Thyroid gland (tissue), 4 donors: ENCODE measurements at places on chromosomes 2 and 18. TPM values are rescaled to one million over a fixed set of nuclear protein-coding genes. Genes with fewer than 3 reads are reported as not detected.

- no peak for DNase-seq
Observed at GRCh38 chr18:76824145-76824676, 1.9 kb downstream of the ZNF236 start.

DNA sequence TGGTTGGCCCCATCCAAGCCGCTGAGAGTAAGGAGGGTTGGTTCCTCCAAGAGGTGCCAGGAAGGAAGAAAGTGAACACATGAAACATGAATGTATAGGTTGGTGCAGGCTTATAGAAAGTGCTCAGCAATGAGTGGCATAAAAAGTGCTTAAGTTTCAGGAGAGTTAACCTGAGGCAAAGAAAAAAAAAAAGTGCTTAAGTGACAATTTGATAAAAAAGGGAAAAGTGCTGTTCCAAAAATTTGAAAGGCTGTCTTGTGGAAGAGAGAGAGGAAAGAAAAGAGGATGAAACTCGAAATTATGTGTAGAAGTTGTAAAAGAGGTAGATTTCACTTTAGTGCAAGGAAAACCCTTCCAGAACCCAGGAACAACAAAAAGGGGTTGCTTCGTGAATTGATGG lies 85.5 kb upstream of the MAP4K4 start:
- DNase-seq: no peak

GRCh38 chr2:88628571-88628939 lies 1.3 kb upstream of the EIF2AK3 start:
- DNase-seq: no peak

GRCh38 chr2:30366199-30366691 lies 80.8 kb upstream of the LCLAT1 start:
- DNase-seq: no peak

- no peak for DNase-seq
Observed at GRCh38 chr2:135257383-135258090, 205.4 kb downstream of the RAB3GAP1 start.

GRCh38 chr18:36697905-36698304 lies 130.9 kb downstream of the TPGS2 start:
- DNase-seq: no peak

- no peak for DNase-seq
Observed at GRCh38 chr2:70854411-70854810, 18.8 kb upstream of the CD207 start.

DNA sequence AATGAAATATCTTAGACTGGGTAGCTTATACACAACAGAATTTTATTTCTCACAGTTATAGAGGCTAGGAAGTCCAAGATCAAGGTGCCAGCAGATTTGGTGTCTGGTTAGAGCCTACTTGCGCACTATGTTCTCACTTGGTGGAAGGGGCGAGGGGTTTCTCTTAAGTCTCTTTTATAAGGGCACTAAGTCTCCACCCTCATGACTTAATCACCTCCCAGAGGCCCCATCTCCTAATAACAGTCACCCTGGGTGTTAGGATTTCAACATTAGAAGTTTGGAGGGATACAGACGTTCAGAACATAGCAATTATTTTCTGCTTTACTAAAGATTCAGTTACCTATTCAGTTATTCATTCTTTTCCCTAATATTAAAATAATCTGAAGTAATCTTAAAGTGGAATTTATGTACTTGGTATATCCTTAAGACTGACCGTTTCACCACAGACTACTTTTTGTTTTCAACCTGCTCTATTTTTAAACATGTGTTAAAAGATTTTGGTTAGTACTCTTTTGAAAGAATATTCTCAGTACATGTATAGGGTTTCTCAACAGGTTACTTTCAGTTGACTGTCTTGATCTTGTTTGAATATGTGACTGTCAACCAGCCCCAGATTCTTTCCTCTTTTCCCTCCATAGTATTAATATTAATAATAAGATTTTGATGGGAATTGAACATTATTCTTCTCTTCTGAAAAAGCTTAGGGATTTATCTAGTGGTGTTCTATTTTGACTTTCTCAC lies 130.0 kb downstream of the TAF4B start:
- DNase-seq: no peak

- DNase-seq: no peak
Observed at GRCh38 chr18:6609666-6610264, 119.8 kb upstream of the ARHGAP28 start.

DNA sequence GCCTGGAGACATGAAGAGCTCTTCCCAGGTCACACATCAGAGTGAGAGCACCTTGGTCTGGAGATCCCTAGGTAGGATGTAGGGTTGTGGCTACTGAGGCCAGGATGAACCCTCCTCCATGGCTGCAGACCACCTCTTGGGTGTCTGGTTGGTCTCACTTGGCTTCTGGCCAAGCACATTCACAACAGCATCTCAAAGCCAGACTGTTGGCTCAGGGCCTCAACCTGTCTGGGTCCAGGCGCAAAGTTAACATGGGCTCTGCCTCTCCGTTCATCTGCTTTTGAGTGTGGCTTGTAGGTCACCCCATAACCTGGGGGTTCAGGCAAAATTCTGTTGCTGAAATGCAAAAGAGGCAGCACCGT lies 40.1 kb downstream of the RHOB start:
- no peak for DNase-seq

DNA sequence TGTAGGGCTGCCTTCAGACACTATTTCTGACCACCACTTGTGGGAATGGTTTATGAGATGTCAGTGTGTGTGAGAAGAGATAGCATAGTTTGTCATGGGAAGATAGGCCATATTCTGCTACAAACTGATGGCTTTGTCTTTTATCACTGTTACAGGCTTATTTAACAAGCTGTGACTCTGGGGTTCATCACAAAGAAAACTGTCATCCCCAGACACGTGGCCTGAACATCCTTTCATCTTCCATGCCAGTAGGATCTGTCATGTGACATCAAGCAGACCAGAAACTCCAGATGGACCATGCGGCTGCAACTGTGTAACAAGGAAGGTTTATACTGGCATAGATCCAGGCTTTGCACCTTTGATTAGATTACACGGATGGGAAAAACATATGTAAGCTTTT lies 128.6 kb upstream of the KCNH7 start:
- DNase-seq: no peak

DNA sequence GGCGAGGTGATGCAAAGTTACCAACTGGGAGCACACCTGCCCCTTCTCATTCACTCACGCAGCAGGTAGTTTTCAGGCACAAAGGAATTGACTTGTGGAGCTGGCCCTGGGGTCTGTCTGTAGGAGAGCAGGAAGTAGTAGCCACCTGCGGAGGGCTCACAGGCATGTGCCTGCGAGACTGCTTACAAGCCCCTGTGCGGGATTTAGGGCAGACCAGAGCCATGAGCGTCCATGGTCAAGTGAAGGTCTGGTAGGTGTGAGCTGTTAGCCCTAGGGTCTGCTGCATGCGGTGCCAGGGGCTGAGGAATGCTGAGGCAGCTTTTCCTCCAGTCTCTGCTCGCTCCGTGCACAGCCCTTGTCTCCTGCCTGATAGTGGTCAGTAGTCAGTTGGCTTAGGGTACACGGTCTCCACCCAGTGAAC lies 18.9 kb downstream of the INPP4A start:
- DNase-seq: no peak

GRCh38 chr2:74242354-74243071 lies 44.1 kb downstream of the MTHFD2 start:
- no peak for DNase-seq

GRCh38 chr2:67642046-67642382 lies 244.9 kb downstream of the ETAA1 start:
- no peak for DNase-seq

Gene BMP10
- total RNA-seq: not detected

Gene BBS5
- total RNA-seq: 20.7 TPM

Gene CDH19
- 2.3 TPM for total RNA-seq

Gene CCDC102B
- 16.6 TPM for total RNA-seq

Gene MROH2A
- total RNA-seq: 1.3 TPM

Gene MYO3B
- total RNA-seq: 7.4 TPM

Gene GALNT13
- total RNA-seq: not detected

Gene CFC1
- not detected for total RNA-seq
